DMS79 treated with DMSO at 0.1 percent for 48 hours (cell line): ENCODE measurements at places on chromosomes 7 and 10.

GRCh38 chr10:35588836-35589235, 16.3 kb upstream of the GJD4 start:
- no peak for DNase-seq

- no peak for DNase-seq
Observed at GRCh38 chr7:100598425-100598824, 3.7 kb upstream of the PCOLCE start.

DNA sequence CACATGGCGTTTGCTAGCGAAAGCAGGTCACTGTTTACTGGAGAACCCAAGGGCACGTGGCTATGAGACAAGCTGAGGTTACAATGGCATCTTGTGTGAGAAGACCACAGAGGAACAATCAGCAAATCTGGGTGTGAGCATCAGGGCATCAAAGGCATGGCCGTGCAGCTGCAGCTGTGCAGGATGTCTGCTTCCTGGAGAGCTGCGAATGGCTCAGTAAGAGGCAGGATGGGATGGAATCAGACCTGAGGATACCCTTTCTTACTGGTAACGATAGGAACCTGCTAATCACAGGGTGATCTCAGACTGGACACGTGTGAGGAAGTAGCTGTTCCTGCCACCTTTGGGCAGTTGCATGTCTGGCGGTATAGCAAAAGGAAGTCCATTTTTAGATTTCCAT, 119.5 kb downstream of the RNF216 start:
- DNase-seq = no peak

DNA sequence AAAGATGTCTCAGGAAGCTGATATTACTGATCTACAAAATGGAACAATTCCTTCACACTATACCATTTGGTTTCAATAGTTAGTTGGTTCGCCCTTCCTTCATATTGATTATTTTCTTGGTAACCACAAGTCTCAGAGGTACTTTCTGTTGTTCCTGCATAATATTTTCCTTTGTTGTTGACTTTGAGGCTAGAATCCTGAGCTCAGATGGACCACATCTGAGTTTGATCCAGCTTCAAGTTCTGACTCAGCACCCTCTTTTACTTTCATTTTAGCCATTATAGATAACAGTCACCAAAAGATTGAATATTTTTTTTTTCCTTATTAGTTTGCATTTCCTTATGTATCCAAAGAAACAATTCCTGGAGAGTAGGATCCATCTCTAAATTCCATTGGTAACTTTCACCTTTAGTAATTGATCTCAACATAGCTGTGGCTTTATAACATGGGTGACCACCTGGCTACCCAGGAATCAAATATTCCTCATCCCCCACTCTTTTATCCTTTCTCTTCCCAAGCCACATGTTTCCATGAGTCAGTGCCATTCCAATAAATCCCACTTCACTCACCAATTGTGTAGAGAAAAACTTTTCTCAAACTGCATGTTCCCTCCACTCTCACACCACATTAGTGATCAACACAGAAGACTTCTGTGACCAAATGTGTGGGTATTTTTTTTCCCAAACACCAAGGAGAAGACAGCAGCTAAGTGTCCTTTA, 9.7 kb upstream of the ABCA13 start:
- no peak for DNase-seq

GRCh38 chr7:28688651-28689050, 269.5 kb downstream of the TRIL start:
- DNase-seq = no peak

- peak; percentile 52 for DNase-seq
Observed at GRCh38 chr10:35195361-35196306, 69.0 kb downstream of the CREM start.

- peak; percentile 6 for DNase-seq
Observed at GRCh38 chr10:71285180-71285545, 33.9 kb upstream of the SLC29A3 start.

GRCh38 chr10:93921338-93921737, 27.6 kb downstream of the SLC35G1 start:
- DNase-seq = no peak

GRCh38 chr7:102908676-102909075, 4.1 kb upstream of the LRRC17 start:
- DNase-seq = no peak

DNA sequence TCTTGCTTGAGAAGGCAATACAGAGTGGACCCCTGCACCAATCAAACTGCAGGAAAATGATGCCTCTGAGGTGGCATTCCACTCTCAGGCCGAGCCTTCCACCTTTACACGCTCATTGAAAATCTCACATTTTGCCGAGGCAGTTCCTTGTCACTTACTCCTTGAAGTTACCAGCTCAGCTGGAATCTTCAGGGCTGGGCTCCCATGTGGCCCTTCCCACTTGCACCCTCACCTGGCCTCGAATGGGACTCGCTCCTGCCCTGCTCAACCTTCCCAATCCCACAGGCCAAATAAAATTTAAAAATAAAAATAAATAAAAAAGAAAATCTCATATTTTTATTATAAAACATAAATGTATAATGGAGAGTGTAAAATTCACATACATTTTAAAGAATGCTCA, 790.7 kb upstream of the COBL start:
- DNase-seq = no peak

GRCh38 chr10:88012641-88013040, 149.2 kb downstream of the PTEN start:
- DNase-seq = no peak

DNA sequence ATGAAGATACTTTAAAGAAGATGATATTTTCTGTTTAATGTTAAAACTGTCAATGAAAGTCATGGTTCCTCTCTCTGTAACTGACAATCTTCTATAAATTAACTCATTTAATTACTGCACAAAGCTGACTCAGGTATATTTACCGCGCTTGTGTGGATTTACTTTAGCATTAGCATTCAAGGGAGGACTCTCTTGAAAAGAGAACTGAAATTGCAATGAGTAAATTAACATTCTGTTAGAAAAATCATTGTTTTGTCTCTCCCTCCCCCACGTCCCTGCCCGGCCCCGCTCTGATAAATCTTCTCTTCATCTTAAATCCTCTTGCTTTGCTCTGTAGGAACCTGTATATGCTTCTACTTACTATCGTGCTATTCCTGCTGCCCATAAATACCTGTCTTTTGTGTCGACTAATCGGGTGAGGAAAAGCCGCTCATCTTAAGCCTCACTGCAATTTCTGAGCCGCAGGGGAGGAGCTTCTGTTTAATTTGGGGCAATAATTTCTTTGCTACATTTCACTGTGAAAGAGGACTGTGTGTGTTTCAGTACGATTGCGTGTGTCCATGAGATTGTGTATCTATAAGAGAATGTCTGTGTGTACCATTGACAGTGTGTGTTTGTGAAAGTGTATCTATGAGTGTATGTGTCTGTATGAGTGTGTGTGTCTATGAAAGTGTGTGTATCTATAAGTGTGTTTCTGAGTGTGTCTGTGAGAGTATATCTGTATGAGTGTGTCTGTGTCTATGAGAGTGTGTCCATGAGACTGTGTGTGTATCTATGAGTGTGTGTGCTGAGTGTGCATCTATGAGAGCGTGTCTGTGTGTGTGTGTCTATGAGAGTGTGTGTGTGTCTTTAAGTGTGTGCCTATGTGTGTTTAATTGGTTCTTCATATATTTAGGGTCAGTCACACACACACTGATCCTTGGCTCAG, 46.5 kb upstream of the LYZL2 start:
- DNase-seq = no peak

- no peak for DNase-seq
Observed at GRCh38 chr10:5540080-5540479, 15.3 kb downstream of the CALML3 start.

DNA sequence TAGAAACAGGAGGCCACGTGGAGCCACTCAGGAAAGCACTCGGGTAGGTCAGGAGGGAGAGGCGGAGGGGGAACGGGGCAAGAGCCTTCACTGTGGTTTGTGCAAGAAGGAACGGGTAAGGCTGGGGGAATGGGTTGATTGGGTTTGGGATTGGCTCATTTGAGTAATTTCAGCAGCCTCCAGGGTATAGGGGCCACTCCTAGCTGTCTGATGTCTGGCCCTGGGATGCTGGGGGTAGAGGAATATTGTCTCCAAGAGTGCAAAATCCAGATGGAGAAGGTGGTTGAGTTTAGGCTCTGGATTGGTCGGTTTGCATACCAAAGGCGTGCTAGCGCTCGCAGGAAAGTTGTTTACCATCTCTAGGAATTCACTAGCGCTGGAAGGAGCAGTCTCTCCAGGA, 47.2 kb downstream of the MYL10 start:
- DNase-seq = no peak

- DNase-seq = no peak
Observed at GRCh38 chr10:85545874-85546273, 820.7 kb downstream of the GRID1 start.

- DNase-seq = no peak
Observed at GRCh38 chr10:59631882-59632807, 77.5 kb downstream of the SLC16A9 start.

- no peak for DNase-seq
Observed at GRCh38 chr7:129055294-129055816, 444 bp upstream of the TNPO3 start.

DNA sequence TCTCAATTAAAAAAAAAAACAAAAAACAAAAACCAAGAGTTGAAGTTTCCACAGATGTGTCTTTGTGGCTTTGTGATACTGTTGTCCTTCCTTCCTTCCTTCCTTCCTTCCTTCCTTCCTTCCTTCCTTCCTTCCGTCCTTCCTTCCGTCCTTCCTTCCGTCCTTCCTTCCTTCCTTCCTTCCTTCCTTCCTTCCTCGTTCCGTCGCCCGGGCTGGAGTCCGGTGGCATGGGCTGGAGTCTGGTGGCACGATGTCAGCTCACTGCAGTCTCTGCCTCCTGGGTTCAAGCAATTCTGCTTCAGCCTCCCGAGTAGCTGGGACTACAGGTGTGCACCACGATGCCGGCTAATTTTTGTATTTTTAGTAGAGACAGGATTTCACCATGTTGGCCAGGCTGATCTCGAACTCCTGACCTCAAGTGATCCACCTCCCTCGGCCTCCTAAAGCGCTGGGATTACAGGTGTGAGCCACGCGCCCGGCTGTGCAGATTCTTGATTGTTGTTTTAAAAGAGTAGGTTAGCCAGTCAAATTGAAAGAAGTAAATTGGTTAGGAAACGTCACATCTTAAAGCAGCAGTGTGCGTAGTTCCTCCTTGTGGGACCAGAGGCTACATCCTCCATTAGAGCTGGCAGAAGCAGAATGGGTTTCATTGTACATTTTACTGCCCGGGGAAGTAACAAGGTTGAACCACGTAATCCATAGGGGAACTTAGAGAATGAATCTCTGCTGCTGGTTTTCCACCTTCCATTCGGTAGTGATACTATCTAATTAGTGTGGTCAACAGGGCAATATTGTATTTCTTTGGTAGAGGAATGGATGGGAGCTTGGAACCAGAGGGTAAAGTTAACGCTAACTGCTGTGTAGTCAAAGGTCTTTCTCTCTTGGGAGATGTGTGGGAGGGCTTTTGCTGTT, 20.6 kb downstream of the DNAJB6 start:
- DNase-seq = no peak

DNA sequence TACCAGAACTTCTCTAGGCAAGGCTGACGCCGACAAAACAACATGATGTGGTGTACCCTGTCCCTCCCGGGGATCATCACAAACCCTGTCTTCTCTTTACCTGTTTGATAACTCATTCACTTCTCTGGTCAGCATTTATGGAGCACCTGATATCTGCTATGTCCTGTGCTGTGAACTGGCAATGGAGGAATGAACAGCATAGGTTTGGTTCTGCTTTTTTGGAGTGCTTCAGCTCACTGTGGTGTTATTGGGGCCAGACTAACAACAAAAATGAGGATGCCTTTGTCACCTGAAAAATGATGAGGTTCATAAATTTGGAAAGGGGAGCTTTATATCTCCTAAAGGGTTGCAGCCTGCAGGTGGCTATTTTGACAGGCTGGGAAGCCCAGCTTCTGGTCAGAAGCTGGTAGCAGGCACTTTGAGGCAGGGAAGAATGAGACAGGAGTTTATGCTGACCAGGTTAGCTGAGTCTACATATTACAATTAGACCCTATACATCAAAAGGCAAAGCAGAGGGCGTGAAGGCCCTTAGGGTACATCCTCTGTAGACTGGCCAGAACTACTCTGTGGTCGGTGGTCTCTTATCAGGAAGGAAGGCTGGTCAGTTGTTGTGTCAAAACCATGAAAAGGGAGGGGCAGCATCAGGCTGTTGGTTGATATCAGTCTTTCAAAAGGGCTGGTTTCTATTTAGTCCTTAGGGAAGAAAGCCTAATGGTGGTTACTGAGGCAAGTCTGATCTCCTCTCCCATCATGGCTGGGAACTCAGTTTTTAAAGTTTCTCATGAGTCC, 42.3 kb downstream of the SH2D4B start:
- DNase-seq = no peak

DNA sequence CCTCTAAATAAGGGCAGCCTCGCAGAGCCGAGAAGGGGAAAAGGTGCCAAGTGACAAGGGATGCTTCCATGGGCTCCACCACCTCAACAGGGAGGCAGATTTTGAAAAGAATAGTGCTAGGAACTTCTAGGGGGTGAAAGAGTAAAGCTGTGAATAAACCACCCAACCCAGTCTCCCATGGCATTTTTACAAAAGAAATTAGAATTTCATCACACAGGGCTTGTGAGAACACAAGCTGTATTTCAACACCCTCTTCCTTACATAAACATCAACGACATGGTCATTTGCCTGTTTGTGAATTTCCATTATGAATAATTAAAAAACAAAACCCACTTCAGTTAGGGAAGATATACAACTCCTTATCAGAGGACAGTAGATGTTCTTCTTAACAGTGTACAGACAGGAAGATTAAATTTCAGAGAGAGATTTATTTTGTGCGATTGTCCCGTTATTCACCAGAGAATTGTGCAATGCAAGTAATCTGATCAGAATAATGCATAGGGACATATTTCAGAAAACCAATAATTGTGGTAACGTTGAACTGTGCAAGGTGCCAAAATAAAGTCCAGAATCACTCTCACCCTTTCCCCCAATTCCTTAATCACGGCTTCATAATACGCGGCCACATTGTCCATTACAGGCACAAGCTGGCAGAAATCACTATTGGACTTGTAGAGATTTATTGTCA, 207.8 kb upstream of the MGMT start:
- no peak for DNase-seq

DNA sequence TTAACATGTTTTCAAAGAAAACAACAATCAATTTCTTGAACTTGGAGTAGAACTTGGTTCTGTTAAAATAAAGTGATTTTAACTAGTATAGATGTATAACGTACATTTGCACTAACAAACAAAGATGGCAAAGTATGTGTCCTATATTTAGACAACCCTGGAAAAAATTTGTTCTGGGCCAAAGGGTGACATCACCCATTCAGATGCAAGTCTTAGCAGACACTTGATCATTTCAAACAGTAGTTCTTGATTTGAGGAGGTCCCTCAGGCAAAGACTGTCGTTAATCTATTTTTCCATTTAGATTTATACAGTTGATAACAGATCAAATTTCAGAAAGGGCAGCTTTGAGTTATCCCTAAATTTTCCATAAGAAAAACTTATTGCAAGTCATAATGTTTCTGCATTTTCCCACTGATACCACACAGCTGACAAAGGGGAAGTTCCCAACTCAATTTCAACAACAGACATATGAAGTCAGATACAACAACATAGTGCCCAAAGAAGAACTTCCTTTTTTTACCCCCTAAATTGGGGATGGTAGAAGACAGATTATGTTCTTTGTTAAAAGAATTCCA, 5.2 kb downstream of the NMT2 start:
- no peak for DNase-seq
